ENCODE measurements at places on chromosomes 7 and 10. TPM values are rescaled to one million over a fixed set of nuclear protein-coding genes. Genes with fewer than 3 reads are reported as not detected.

DNA sequence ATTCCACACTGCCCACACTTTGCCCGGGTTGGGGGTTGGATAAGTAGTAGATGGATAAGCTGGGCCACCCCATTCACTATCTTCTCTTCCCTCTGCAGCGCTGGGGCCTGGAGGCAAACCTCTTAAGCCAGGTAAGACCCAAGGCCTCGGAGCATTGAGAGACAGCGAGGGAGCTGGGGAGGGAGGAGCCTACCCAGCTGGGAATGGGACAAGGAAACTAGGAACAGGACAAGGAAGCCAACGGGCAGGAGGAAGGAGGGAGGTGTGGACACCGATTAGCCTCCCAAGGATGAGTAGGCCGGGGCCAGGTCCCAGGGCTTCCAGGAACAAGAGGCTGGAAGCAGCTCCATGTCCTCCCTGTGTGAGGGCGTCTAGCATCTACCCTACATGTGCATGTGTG, 9.6 kb downstream of the ELN start:
- peaks cover 2% of the 10 kb centered on the region for H3K27me3 ChIP-seq
- no peak for DNase-seq
- peaks cover 58% of the 10 kb centered on the region for H3K4me1 ChIP-seq
- peaks cover 17% of the 10 kb centered on the region for H3K36me3 ChIP-seq
- no peak overlapping the region for H3K4me3 ChIP-seq

DNA sequence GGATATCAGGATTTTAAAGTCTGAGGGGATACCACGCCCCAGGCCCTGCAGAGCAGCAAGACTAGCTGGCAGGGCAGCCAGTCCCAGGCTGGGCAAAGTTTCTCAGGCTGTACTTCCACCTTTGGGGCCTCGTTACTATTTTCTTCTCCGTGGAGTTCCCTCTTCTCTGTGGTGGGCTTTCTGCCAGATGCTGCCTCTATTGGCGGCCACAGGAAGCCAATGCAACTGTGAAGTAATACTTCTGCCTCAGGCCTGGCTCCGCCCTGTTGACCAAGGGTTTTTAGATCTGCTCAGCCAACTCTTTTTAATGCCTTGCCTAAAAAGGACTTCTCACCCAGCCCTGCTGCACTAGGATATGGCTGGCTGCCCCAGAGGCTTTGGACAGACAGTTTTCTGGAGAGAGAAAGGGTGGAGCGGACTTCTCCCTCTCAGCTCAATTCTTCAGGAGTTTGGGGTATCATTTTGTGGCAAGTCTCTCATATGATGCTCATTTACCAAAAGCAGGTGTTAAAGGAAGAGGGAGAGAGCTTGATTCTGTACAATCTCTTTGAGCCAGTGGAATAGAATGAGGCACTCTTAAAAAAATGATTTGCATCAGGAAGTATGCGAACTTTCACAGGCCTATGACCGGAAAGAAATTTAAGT, 67.4 kb downstream of the HHEX start:
- no peaks in the 10 kb centered on the region for H3K27me3 ChIP-seq
- peaks cover 10% of the 10 kb centered on the region for H3K4me1 ChIP-seq
- DNase-seq: peak; percentile 86
- H3K27ac ChIP-seq: peak overlapping the region; percentile 65
- H3K36me3 ChIP-seq: no peaks in the 10 kb centered on the region
- no peak overlapping the region for H3K4me3 ChIP-seq

DNA sequence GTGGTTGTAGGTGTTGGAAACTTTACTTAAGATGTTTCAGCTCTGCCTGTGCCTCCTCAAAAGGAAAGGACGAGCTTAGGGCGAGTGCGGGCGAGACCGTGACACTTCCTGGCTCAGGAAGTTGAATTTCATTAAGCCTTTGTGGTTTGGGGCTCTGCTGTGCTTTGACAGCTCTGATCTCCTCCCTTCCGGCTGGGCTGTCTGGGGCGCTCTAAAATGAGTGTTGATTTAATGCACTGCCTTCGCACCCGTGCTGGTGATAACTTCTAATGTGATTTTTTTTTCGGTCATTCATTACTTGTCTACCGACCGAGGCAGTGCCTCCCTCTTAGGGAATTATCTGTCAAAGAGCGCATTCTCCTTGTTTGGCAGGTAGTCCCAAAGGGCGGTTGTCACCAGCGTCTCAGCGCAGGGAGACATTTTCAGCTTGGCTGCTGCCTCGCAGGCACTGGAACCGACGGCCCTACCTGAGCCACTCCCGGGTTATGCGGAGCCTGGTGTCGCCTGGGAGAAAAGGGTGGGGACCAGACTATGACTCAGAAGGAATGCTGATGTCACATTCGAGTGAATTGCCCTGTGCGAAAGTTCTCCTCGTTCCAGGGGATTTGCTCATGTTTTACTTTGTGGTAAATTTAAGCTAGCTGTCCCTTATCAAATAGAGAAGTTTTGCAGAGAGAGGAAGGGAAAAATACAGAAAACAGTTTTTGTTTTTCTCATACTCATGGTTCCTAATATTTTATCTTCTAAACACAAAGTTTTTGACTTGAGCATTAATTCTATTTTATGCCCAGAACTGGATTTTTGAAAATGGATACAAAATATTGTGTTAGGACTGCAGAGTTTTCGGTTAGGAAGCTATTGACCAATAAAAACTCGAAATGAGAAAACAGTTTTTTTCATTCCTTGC, 920 bp downstream of the TES start:
- H3K36me3 ChIP-seq: no peaks in the 10 kb centered on the region
- H3K4me3 ChIP-seq: peak overlapping the region; percentile 77
- H3K4me1 ChIP-seq: peaks cover 2% of the 10 kb centered on the region
- H3K27ac ChIP-seq: peak overlapping the region; percentile 91

- peaks cover 4% of the 10 kb centered on the region for H3K4me1 ChIP-seq
- H3K27ac ChIP-seq: no peak overlapping the region
- no peak for DNase-seq
- no peaks in the 10 kb centered on the region for H3K36me3 ChIP-seq
- no peak overlapping the region for H3K4me3 ChIP-seq
- no peaks in the 10 kb centered on the region for H3K27me3 ChIP-seq
These were observed 65.7 kb upstream of the KMT2C start for GRCh38 chr7:152501506-152501905.

DNA sequence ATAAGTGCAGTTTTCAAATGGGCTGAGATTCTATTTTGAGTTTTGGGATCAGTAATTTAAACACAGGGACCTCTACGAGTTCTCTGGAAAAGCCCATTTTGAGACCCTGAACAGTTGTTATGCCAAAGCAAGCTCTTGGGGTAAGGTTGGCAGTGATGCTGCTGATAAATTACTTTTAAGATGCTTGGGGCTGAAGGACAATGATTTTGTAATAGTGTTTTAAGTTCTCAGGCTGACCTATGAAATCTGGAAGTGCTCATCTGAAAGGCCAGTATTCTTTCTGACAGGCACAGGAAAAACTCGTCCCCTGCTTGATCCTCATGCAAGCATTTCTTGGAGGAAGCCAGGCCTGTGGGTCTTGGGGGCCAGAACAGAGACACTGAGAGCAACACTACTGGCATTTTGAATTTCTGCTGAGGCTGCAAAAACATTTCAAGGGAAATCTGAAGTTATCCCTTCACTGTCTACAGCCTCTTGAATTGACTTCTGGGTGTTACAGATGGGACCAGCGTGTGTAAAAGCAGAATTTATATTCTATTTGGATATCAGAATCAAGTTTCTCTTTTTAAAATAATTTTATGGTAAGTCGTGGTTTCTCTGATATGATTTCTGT, 79.7 kb downstream of the AUTS2 start:
- peak overlapping the region; percentile 64 for H3K27ac ChIP-seq
- H3K4me3 ChIP-seq: no peak overlapping the region
- H3K36me3 ChIP-seq: no peaks in the 10 kb centered on the region
- DNase-seq: peak; percentile 68
- peaks cover 8% of the 10 kb centered on the region for H3K4me1 ChIP-seq

DNA sequence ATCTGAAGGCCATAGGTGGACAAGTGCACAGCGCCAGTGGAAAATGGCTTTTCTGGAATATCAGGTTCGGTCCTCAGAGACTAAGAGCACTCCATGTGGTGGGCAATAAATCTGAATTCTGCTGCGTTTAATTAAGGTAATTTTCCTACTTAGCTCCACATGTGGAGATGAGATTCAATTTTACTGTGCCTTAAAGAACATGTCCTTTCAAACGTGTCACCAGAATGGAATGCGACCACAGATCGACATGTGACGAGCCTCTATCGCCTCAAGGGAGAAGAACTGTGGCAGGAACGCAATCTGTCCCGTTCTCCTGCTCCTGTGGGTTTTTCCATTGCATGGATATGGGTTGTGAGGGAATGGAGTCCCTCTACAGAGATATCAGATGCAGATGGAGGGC, 205.3 kb upstream of the ZNF32 start:
- H3K4me1 ChIP-seq: peaks cover 18% of the 10 kb centered on the region
- H3K4me3 ChIP-seq: no peak overlapping the region
- H3K27ac ChIP-seq: no peak overlapping the region

Gene TRAPPC14
- polyA plus RNA-seq: 11.1 TPM
